ENCODE measurements at places on chromosomes 7 and 10. TPM values are rescaled to one million over a fixed set of nuclear protein-coding genes. Genes with fewer than 3 reads are reported as not detected.

- peaks cover 16% of the 10 kb centered on the region for H3K27me3 ChIP-seq
- peaks cover 5% of the 10 kb centered on the region for H3K4me1 ChIP-seq
- DNase-seq: no peak
- no peak overlapping the region for H3K27ac ChIP-seq
- no peak overlapping the region for H3K4me3 ChIP-seq
Measured at GRCh38 chr10:86540016-86540415, 18.4 kb upstream of the WAPL start.

GRCh38 chr10:105268961-105269360 lies 627.9 kb downstream of the SORCS3 start:
- no peaks in the 10 kb centered on the region for H3K4me1 ChIP-seq
- H3K27me3 ChIP-seq: no peaks in the 10 kb centered on the region
- no peak overlapping the region for H3K27ac ChIP-seq
- H3K36me3 ChIP-seq: no peaks in the 10 kb centered on the region
- no peak overlapping the region for H3K4me3 ChIP-seq

DNA sequence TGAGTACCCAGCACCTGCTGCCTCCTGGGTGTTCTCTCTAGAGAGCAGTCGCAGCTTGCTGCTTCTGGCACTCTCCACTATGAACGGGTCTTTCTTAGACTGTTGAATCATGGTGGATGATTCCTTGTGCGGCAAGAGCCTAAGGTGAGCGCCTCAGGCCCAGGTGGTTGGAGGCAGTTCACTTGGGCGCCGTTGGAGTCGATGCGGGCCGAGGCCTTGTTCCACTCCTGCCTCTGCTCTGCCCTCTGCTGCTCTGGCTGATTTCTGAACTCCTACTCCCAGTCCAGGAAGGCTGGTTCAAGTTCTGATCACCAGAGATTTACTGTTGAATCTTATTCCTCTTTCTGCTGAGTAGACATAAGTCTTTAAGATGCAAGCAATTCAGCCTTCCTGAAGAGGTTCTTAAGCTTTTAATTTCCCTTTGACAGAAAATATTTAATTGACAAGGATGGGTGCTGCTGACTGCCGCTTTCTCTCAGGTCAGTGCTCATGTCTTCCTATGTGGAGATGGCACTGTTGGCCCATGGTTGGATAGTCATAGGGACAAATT lies 10.4 kb downstream of the YKT6 start:
- H3K4me3 ChIP-seq: no peak overlapping the region
- peaks cover 64% of the 10 kb centered on the region for H3K36me3 ChIP-seq

GRCh38 chr7:100472854-100473499 lies 6.0 kb downstream of the TSC22D4 start:
- H3K36me3 ChIP-seq: peaks cover 45% of the 10 kb centered on the region
- H3K27ac ChIP-seq: no peak overlapping the region
- H3K4me3 ChIP-seq: no peak overlapping the region
- peaks cover 24% of the 10 kb centered on the region for H3K4me1 ChIP-seq
- DNase-seq: no peak

DNA sequence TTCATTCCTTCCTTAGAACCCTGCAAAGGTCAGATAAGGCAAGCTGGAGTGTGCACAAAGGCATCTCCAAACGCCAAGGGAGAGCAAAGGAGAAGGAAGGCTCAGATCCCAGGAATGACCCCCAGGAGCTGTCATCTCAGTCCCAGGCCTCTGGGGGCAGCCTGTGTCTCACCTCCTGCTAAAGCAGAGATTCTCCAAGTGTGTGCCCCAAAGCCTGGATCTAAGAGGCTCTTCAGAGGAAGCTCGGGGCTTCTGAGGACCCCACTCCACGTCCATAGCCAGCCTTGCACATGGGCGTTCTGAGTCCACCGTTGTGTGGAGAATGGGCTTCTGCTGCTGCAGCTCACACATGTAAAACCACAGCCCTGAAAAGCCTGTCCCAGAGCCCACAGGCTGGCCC lies 5.1 kb upstream of the GRID1 start:
- H3K4me3 ChIP-seq: no peak overlapping the region
- H3K4me1 ChIP-seq: no peaks in the 10 kb centered on the region
- no peak for DNase-seq
- peaks cover 77% of the 10 kb centered on the region for H3K27me3 ChIP-seq
- H3K27ac ChIP-seq: no peak overlapping the region

DNA sequence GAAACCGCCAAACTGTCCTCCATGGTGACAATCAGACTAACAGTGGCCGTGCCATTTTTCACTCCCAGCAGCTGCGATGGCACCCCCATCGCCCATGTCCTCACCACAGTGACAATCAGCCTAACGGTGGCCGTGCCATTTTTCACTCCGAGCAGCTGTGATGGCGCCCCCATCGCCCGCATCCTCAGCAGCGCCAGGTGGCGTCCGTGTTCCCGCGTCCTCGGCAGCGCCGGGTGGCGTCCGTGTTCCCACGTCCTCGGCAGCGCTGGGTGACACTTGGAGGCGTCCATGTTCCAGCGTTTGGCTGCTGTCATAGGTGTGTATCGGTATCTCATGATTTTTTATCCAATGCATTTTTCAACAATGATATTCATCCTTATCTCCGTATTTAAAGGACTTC lies 267.3 kb downstream of the PTPRN2 start:
- no peaks in the 10 kb centered on the region for H3K36me3 ChIP-seq
- no peaks in the 10 kb centered on the region for H3K4me1 ChIP-seq
- no peak overlapping the region for H3K27ac ChIP-seq
- H3K27me3 ChIP-seq: peaks cover 2% of the 10 kb centered on the region

- no peak overlapping the region for H3K27ac ChIP-seq
- no peaks in the 10 kb centered on the region for H3K36me3 ChIP-seq
- H3K27me3 ChIP-seq: no peaks in the 10 kb centered on the region
- H3K4me3 ChIP-seq: no peak overlapping the region
- DNase-seq: no peak
- H3K4me1 ChIP-seq: no peaks in the 10 kb centered on the region
Measured at GRCh38 chr7:34544621-34545020, 113.4 kb upstream of the NPSR1 start.

The TMEM213 gene
- 0.01 TPM for polyA plus RNA-seq

The TMEM72 gene
- 0.31 TPM for polyA plus RNA-seq

The GDF2 gene
- not detected for polyA plus RNA-seq

The MCM10 gene
- polyA plus RNA-seq: 4.7 TPM

The ERV3-1 gene
- 33.4 TPM for polyA plus RNA-seq

Data from large intestine (tissue), 12 donors.